NCI-H2081 (cell line): ENCODE measurements at places on chromosomes 12 and 14.
A peak's percentile ranks its signal among the peaks of the same experiment; 100 is the strongest.

GRCh38 chr14:98252820-98253219 lies 1019.2 kb downstream of the BCL11B start:
- no peak for DNase-seq

DNA sequence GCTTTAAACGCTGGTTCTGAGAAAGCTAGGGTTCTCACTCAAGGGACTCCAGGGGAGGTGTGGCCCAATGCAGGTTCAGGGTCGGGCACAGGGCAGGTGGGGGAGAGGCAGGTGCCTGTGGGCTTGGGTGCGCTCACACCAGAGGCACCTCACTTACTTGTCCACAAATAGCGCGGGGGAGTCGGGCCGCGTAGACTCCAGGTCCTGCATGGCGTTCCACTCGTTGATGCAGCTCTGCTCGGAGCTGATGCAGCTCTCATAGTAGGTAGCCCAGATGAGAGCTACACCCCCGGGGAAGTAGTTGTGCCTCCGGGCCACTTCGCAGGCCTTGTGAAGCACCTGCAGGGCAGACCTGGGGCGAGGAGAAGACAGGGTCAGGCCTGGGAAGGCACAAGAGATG lies 49.9 kb downstream of the SSH1 start:
- DNase-seq = no peak

GRCh38 chr12:123829561-123829960 lies 67.5 kb downstream of the DNAH10 start:
- DNase-seq = no peak

DNA sequence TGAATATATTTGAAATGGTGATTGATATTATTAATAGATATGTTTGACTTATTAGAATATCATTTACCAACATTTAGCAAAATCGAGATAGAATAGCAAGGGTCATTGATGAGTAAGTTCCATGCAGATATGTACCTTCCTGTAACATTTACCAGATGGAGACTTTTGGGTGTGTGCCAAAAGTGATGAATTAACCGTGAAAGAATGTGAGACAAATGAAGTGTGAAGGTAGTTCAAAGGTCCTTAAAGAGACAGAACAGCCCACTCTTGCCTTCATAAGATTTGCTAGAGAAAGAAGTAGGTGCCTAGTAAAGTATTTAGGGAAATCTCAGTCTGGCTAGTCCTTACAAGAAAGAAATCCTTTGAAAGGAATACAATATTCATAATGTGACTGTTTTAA lies 45.5 kb downstream of the FGD4 start:
- no peak for DNase-seq

- no peak for DNase-seq
Measured at GRCh38 chr12:18221726-18222125, 39.6 kb upstream of the PIK3C2G start.

DNA sequence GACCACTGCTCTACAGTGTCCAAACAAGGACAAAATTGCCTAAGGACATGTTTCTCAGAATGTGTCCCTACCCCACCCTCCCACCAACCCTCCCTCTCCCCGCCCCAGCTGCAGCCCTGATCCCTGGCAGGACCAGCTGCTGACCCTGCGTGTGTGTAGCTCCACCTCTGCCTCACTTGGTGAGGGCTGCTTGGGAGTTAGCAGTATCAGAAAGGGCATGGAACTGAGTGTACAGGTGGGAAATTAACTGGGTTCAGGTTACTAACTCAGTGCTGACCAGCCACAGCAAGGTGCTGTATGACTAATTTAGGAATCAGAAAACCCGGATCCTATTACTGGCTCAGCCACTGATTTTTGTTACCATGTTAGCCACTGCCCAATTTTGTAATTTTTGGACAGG lies 11.3 kb upstream of the PLEKHD1 start:
- no peak for DNase-seq

GRCh38 chr14:54686219-54686870 lies 119.4 kb downstream of the SAMD4A start:
- DNase-seq = peak; percentile 0

DNA sequence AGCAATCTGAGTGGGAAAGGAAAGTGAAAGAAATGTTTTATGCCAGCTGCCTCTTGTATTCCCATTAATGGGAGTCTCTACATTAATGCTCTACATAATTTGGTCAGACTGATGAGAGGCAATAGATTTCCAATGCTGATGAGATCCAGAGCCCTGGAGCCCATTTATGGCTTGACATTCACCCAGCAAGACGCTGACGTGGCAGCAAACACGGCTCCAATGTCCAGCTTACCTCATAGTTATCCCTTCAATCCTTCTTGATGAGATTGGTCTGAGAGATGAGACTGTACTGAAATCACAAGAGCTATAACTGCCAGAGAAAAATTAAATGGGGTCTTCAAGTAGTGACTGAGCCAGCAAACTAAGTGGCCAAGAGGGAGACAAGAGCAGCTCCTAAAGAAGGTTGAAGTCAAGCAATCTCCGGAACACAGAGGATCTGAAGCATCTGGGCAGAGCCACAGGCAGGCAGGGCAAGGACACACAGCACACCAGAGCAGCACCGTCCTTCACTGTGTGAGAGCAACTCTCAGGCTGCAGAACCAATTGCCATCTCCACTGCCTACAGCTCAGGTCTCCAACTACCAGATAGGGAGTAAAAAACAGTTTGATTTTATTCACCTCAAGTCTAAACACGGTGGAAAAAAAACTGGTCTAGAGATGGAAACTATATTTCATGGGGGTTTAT lies 7.3 kb upstream of the MYO1A start:
- no peak for DNase-seq

DNA sequence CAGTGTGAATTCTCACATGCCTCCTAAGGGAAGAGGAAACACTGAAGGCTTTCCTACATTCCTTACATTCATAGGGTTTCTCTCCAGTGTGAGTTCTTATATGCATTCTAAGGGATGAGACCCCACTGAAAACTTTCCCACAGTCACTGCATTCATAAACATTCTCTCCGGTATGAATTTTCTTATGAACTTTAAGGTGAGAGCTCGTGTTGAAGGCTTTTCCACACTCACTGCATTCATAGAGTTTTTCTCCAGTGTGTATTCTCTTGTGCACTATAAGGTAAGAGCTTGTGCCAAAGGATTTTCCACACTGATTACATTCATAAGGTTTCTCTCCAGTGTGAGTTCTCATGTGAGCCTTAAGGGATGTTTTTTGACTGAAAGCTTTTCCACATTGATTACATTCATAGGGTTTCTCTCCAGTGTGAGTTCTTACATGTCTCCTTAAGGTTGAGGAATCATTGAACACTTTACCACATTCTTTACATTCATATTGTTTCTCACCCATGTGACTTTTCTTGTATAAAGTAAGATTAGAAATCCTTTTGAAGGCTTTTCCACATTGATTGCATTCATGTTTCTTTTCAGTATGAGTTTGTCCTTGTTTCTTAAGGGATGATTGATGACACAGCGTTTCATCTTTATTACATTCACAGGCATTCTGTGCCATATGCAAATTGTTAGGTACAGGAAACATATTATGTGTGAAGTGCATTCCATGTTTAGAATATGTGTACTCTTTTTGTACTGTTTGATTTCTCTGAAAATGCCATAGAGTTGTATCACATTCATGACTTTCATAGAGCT lies 9.5 kb downstream of the ZNF891 start:
- DNase-seq = no peak

DNA sequence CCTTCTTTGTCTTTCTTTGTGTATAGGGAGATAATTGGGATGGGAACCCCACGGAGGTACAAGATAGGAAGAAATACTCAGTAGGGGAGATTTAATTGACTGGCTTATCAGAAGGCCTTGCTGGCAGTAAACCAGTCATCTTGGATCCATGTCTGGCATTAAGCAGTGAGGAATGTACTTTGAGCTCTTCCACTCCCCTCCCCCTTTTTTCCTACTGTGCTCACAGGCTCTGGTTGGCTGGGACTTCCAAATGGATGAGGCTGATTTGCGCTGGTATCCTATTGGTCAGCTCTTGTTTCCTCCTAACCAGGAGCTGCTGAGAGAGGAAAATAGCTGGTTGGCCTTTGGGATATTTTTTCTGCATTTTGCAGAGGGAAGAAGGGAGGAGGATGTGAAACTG lies 24.7 kb downstream of the NGDN start:
- no peak for DNase-seq
